ENCODE measurements at places on chromosomes 12 and 14.
A peak's percentile ranks its signal among the peaks of the same experiment; 100 is the strongest.

DNA sequence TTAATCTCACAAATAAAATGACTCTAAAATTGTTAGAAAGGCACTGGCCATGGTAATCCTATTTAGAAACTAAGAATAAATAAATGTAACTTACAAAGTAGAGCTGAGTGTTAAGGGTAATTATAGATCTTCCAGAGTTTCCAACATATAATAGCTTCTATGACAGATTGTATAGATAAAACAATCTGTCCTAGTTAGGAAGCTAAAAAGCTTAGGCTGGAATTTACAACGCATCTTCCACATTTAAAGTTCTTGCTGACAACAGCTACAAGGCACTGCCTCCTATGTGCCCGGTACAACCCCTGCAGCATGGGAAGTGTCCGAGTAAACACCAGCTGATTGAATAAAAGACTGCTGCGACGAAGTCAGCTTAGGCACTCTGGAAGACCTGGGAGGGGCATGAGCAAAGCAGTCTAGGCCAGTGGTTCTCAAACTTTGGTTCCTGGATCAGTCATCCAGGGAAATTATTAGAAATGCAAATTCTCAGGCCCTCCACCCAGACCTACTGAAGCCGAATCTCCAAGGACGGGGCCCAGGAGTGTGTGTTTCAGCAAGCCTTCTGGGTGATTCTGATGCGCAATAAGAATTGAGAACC lies 635.6 kb upstream of the TBX3 start:
- DNase-seq, result no peak

GRCh38 chr12:3836641-3837040 lies 36.6 kb downstream of the PARP11 start:
- DNase-seq, result no peak

- DNase-seq, result no peak
These were observed 1034.0 kb upstream of the TMEM132C start for GRCh38 chr12:127233016-127233415.

GRCh38 chr14:102442241-102443211 lies 67.0 kb downstream of the ANKRD9 start:
- DNase-seq, result no peak

GRCh38 chr12:65926119-65926908 lies 102.0 kb downstream of the HMGA2 start:
- peak; percentile 23 for DNase-seq

GRCh38 chr14:73741386-73741875 lies 27.2 kb upstream of the PNMA1 start:
- DNase-seq, result peak; percentile 83

DNA sequence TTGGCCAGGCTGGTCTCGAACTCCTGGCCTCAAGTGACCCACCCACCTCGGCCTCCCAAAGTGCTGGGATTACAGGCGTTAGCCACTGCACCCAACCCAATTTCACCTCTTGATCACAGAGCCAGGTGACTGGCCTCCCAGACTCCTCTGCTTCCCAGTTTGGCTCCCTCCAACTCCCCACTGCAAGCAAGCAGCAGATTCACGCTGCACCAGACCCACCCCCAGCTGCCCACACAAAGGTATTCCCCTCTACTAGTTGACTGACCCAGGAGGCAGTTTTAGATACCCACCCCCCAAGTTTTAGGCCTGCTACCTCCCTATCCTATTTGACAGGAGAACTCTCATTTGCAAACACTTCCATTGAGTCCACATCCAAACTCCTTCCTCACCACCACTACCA lies 5.2 kb downstream of the RARG start:
- no peak for DNase-seq

GRCh38 chr14:89219051-89219450 lies 198.0 kb downstream of the FOXN3 start:
- DNase-seq, result no peak

DNA sequence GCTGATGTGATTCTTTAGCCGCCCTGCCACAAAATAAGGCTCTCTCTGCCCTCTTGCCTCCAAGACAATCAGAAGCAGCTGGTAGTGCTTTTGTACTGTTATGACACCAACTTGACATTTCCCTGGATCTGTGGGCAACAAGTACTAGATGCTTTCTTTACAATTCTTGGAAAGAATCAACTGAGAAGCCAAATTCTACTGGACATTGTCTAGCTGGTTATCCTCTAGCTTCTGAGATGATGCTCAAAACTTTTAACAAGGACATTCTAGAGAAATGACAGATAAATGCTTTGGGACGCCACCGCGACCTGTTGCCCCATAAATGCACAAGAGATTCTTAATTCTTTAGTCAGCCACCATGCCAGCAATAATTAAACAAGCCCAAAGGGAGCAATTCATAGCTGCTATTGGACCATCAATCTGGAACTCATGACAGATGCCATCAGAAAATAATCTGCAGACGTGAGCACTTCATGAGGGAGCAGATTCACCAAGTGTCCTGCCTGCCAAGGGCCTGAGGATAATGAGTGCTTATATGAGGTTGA lies 22.8 kb downstream of the FMNL3 start:
- DNase-seq, result no peak

DNA sequence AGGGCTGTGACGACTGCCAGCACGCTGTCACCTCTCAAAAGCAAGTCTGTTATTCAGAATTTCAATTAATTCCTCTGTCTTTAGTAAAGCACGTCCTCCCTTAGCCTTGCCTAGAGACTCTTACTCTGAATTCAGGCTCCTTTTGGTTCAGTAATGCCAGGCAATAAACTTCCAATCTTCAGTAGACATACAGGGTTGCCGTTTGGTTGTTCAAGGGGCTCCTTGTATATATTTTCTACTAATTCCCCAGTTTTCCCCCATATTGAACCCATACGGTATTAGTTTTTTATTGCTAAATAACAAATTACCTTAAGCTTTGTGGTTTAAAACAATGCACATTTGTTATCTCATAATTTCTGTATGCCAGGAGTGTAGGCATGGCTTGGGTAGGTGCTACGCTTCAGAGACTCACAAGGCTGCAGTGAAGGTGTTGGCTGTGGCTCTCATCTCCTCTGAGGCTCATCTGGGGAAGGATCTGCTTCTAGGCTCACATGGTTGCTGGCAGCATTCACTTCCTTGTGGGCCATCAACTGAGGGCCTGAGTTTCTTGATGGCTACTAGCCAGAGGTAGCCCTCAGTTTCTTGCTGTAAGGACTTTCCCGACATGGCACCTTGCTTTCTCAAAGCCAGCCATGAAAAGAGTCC lies 7.3 kb upstream of the CLECL1 start:
- peak; percentile 18 for DNase-seq

DNA sequence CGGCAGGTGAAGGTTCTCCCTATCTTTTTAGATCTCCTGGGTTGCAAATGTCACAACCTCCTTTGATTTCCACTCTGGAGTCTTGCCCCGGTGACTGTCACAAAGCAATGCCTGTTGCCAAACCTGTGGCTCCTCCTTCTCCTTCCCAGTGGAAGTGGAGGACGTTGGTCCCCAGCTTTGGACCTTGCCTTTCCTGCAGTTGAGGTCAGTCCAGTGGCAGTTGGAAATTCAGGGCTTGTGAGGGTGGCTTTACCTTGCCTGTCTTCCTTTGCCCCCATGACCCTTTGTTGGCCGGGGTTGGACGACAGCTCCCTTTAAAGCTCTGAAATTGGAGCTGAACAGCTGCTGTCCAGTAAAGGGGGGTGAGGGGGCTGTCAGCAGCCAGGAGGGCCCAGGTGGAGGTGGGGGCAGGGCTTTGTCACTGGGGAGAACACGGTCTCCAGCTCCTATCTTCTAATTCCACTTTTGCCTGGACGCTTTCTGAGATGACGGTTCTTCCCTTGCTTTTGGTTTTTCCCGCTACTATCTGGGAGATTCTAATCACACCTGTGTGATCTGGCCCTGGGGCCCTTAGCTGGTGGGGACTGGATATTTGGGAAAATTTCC lies 4.1 kb downstream of the TEAD4 start:
- DNase-seq, result peak; percentile 66
